Left renal cortex interstitium (tissue), 4 donors: ENCODE measurements at places on chromosomes 12 and 14.
A peak's percentile ranks its signal among the peaks of the same experiment; 100 is the strongest.

GRCh38 chr14:94171208-94171607 is 2.9 kb upstream of the PPP4R4 start:
- DNase-seq = no peak

DNA sequence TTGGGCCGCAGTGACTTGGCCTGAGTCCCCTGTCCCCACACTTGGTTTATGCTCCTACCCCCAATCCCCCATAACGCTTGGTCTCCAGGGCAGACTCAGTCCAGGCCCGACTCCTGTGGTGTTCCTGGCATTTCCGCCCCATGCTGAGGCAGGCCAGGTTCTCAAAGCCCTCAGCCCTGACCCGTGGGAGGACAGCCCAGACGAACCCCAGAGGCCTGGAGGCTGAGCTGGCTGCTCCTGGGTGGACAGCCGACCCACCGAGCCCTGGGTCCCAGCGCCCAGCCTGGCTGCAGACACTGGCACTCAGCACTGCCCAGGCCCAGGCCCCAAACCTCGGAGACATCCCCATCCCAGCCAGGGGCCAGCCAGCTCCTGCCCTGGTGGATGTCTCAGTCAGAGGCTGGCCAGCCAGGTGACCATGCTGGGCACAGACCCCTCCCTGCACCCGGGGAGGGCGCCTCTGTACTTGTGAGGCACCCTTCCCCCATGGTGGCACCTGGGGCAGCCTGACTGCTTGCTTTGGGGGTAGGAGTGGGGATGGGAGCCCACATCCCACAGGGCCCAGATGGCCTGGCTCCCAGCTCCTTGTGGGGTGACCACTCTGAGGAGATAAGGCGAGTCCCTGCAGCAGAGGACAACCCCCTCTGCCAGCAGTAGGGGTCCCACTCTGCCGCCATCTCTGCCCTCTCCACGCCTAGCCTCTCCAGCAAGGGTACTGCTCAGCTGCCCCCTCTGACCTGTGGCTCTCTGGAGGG is 1.4 kb downstream of the PLD4 start:
- no peak for DNase-seq

- DNase-seq = no peak
These were observed 708 bp upstream of the IGFBP6 start for GRCh38 chr12:53096759-53097158.

DNA sequence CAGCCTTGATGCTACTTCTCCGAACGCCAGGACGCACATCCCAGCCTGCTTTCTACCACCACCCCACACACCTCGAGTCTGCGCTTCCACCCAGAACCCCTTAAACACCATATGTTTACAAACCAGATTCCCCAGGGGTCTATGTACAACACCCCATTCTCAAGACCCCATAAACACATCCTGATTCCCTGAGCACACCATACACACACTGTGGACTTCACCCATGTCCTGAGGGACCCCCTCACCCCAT is 733 bp downstream of the TTC7B start:
- no peak for DNase-seq

GRCh38 chr12:131599190-131600159 is 111.4 kb upstream of the SFSWAP start:
- DNase-seq = no peak

- DNase-seq = peak; percentile 6
These were observed 41.2 kb downstream of the YLPM1 start for GRCh38 chr14:74804219-74804825.

DNA sequence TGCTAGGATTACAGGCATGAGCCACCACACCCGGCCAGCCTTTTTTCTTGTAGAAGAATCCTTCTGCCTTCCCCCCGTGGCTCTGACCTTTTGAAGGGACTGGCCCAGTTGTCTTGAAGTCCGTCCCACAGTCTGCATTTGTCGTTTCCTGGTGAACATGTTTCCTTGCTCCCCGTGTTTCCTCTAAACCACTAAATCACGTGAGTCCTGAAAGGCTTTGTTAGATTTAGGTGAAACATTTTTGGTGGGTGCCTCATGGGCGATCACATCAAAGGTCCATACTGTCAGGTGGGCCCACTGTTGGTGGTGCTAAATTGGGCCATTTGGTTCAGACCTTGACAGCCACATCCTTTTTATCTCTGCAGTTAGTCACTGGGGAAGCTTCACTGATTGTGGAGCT is 26.3 kb downstream of the MLXIP start:
- DNase-seq = no peak

DNA sequence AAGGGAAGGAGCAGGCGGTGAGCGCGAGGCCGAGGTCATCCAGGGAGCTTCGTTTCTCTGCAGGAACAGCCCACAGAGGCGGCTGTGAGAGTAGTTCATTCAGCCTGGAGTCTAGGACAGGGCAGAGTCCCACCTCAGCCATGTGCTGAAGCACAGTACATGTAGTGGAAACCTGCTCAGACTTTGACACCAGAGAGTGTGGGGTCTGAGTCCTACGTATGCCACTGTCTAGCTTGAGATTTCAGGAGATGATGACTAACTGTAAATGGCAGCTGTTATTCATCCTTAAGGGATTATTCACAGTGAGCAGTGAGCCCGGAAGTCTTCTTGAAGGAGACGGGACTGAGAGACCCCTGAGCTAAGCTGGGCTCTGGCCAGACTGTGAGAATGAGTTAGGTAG is 938 bp upstream of the SLC6A13 start:
- DNase-seq = no peak

GRCh38 chr14:22493753-22494152 is 95.3 kb downstream of the DAD1 start:
- no peak for DNase-seq

- DNase-seq = no peak
These were observed 115.9 kb downstream of the UNC79 start for GRCh38 chr14:93546642-93547041.

DNA sequence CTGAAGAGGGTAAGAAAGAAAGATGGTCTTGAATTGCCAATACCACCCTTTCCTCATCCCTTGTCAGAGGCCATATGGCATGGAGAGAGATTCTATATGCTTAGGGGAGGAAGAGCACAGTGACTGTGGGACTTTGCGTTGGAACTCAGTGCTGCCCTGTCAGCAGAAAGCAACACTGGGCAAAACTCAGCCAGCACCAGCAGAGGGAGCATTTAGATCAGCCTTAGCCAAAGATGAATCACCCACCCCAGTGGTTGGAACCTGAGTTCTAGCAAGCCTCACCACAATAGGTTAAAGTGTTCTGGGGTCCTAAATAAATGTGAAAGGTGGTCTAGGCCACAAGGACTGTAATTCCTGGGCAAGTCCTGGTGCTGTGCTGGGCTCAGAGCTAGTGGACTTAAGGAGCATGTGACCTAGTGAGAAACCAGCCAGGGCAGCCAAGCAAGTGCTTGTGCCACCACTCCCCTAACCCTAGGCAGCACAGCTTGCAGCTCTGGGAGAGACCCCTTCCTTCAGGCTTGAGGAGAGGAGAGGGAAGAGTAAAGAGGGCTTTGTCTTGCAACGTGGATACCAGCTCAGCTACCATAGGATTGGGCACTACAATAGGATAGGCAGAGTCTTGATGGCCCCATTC is 11.4 kb upstream of the BCAT1 start:
- no peak for DNase-seq

DNA sequence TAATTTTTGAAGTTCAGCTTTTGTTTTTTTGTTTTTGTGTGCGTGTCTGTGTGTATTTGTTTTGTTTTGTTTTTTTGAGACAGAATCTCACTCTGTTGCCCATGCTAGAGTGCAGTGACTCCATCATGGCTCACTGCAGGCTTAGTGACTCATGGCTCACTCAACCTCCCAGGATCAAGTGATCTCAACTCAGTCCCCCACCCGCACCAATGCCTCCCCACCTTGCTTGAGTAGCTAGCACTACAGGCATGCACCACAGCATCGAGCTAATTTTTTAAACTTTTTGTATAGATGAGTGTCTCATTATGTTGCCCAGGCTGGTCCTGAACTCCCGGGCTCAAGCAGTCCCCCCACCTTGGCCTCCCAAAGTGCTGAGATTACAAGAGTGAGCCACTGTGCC is 981.4 kb downstream of the BCL11B start:
- DNase-seq = no peak

DNA sequence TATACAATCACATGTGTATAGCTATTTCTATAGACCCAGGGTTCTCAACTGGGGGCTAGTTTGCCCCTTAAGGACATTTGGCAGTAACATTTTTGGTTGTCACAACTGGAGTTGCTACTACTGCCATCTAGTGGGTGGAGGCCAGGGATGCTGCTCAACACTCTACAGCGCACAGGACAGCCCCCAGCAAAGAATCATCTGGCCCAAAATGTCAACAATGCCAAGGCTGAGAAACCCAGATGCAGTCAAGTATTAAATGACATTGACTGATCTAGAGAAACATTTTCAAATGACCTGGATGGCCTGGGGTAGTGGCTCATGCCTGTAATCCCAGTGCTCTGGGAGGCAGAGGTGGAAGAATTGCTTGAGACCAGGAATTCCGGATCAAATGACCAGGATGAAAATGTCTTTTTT is 5.8 kb downstream of the WSB2 start:
- DNase-seq = no peak

DNA sequence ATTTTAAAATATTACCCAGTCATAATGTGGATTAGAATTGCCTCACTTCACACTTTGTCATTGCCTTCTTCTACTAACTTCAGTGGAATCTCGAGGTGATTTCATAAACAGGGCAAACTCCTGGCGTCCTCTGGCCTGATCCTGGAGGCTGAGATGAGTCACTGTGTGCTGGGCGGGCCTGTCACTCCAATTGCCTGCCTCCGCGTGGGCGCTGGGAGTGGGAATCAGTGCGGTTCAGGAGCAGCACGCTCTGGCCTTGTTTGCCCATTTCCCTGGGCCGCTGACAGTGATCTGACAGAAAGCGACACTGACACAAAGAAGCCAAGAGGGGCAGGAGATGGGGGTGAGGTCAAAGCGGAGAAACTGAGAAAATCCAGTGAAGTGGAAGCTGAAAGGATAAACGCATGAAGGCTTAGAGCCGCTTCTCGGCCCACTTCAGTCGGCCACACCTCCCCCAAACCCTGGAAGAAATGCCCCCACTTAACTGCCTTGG is 29.7 kb downstream of the LGR5 start:
- DNase-seq = no peak

DNA sequence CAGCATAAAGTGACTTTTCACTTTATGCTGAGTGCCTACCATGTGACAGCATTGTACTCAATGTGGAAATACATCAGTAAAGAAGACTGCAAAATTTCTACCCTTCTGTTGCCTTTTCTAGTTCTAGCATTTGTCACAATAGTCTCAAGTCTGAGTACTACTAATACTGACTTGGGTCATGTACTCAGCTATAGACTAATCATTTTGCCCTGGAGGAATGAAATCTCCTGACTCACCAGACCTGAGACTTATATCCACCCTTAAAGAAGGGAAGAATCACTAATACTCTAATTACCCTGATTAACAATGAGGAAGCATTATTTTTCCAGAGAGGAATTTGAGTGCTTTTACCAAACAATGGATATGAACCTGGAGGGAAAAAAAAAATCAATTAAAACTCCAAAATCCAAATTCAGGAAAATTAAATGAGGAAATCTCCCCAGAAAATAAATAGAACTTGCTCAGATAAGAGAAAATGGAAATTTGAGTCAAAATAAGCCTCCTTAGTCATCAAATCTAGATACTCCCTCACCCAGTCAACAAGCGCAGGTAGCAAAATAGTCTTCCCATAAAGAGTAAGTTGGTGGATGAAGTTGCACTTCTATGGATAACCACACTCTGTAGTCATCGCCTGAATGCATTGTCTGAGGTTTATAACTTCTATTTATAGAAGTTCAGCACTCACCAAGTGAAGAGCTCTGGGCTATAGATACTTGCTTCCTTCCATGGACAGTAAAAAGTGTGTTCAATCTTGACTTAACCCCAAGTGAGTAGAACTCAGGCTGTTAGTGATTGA is 386.6 kb downstream of the SYT1 start:
- no peak for DNase-seq

GRCh38 chr12:117680312-117680711 is 288.5 kb downstream of the KSR2 start:
- no peak for DNase-seq

DNA sequence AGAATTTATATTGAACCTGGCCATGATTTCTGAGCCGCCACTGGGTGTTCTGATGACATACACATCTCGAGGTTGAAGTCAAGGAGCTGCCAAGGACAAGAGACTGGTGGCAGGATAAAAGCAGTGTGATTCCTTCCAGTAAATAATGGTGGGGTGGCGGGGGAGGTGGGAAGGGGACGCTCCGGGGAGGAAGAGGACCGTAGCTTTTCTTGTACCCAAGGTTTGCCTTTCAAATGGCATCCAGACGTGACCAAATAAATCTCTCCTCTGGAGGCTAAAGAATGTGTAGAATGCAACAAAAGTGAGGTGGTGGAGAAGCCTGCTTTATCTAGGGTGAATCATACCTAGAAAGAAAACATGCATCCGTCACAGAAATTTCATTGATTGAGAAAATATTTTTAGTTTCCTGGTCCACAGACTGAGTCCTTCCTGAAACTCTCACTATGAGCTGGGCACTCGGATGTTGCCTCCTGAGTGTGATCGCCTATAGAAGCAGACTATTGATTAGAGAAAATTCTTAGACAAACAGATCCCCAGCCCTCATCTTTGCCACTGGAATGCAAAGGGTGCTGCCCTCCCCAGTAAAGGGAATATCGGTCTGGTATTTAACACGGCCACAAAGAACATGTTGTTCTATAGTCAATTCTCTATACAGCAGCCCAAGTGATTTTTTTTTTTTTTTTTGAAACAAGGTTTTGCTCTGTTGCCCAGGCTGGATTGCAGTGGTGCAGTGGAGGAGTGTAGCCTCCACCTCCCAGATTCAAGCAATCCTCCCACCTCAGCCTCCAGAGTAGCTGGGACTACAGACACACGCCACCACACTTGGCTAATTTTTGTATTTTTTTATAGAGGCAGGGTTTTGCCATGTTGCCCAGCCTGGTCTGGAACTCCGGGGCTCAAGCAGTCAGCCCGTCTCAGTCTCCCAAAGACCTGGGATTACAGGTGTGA is 112.1 kb downstream of the DPF3 start:
- no peak for DNase-seq

DNA sequence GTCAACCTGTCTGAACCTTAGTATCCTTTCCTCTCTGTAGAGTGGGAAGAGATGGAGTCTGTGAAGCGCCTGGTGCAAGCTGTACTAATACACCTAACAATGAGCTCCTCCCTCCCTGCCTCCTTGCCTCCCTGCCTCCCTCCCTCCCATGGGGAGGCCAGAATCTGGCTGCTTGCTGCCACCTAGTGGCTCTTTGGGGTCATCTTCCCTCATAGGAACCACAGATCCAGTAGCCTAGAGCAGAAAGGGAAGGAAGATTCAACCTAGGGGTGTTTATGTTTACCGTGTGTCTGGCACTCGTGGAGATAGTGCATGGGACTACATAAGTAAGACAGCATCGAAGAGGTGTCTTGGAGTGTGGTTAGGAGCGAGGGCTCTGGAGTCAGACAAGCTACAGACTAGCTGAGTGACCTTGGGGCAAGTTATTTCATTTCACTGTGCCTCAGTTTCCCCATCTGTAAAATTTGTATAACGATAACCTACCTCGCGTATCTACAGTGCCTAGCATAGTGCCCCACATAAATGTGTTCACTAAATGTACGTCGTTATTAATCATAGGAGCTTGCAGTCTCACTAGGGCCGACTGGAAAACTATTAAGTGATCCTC is 35.5 kb upstream of the TSPAN9 start:
- DNase-seq = peak; percentile 60

- no peak for DNase-seq
These were observed 21.0 kb downstream of the RPGRIP1 start for GRCh38 chr14:21300892-21301291.
